ENCODE measurements at places on chromosomes 7 and 10.

DNA sequence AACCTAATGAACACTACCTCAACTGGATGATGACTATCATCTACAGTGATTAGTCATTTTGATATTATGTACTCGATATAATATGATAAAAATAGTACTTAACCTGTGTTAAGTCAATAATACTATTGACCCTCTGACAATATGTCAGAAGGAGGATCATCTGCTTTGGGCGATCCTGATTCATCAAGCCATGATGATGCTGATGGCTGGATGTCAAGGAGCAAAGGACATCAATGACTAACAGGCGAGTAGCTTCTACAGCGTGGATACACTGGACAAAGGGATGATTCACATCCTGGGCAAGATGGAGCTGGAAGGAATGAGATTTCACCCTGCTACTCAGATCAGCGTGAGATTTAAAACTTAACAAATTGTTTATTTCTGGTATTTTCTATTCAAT lies 94.4 kb upstream of the SKAP2 start:
- DNase-seq: no peak

GRCh38 chr10:6563731-6564130 lies 16.3 kb downstream of the PRKCQ start:
- no peak for DNase-seq

DNA sequence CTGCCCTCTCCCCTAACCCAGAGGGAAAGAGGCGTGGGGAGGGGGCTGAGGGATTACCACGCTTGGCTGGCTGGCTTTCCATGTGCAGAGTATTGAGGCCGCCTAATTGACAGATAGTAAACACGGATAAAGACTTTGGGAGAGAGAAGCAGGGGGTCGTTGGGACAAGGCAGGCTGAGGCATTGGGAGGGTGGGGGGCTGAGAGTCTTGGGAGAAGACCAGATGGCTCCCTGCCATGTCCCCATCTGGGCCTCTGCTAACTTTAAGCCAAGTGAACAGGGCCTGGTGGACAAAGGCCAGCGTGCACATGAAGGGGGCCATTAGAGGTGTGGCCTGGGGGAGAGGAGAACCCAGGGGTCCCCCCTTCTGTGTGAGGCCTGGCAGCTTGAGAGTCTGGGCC lies 55.4 kb upstream of the MXI1 start:
- DNase-seq: no peak

DNA sequence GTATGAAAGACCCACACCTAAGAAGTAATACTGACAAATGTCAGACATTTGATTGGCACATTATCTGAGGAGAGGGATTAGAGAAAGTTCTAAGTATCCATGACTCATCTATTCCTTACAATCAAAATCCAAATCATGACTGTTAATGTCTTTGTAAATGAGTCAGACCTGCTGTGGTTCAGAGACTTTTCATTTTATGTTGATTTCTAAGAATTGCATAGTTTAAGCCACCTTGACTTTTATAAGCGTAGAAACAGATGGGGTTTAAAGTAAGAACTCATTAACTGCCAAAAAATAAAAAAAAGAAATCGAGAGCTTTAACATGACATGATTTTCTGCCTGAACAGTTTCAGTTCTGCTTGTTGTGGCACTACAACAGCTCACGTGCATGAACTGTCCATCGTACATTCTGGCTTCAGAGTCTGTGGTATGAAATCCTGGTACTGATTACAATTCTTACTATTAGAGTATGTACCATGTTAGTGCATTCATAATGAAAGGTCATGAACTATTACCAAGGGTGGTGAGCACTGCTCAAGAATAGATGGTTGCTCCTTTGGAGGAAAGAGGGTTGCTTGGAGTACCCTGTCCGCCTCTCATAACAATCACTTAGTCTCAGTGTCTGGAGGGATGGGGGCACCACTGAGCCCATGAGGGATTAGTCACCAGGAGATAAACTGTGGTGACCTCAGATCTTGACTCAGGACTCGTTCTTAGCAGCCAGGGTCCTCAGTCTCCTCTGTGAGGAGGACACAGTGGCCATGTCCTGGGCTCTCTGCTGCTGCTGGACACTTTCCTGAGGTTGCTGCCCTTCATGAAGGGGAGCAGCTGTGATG lies 42.2 kb downstream of the ACSM6 start:
- no peak for DNase-seq

DNA sequence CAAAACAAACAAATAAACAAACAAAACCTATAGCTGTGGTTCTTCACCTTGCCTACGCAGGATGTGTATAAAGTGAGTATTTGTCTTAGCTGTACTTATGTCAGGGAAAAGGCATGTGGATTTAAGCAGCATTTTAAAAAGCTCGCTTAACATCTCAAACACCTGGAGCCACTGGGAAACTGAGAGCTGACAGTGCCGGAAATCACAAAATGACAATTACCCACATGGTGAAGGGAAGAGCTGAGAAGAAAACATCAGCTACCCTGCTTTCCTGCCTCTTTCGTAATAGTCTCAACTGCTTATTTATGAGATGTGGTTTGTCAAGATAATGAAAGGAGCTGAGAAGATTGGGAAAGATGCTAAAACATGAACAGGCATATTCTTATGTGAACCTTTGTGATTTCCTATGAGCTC lies 31.1 kb upstream of the MSMB start:
- no peak for DNase-seq

- no peak for DNase-seq
These were observed 54.6 kb downstream of the HTR5A start for GRCh38 chr7:155124706-155125105.

DNA sequence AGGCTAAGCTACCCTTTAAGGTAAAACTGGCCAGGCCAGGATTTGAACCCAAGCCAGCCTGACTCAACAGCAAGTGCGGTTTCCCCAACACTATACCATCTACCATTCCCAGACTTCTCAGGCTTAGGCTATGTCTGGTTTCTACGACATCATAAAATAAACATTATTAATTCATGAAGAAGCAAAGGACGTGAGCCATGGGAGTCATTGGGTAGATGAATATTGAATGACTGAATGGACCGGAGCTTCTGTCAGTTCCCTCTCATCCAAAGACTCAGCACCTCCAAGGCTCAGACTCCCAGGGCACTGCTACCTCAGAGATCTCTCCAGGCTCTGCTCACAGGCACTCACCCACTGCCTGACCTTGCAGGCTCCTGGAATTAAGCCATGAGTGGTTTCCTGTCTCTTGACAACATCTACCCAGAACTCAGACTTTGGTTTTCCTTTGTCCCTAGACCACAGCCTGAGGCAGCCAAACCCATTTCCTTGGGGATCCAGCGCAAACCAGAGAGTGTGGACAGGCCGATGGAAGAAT lies 64.6 kb upstream of the STEAP1B start:
- DNase-seq: no peak

DNA sequence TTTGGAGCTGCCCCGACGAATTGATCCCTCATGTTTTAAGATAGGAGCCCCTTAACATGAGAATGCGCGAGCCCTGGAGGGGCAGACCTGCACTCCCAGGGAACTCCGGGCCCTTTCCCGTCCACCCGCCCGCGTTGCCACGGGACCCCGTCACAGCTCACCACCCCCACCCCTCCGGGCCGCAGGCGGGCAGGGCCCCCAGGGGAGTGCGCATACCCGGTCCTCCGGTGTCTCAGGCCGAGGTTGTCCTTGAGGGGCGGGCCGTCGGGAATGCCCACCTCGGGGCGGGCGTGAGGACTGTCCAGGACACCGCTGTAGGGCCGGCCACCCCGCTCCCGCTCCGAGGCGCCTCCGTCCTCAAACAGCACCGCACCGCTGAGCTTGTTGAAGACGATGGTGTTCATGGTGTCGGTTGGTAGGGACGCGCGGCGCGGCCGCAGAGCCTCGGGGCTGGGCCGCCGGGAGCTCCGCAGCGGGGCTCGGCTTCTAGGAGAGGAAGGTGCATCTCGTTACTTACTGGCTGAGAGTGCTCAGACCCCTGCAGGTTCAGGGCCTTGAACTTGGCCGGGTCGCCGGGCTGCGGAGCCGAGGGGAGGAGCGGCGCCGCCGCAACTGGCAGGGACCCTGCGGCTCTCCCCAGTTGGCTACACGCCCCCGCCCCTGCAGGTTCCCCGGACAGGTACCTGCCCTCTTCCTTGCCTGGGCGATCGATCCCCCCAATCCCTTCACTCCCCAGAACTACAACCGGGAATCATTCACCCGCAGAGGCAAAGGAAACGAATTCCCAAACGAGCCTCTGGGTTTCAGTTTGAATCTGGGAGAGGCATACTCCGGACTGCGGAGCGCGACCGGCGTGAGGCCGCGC lies 2.4 kb downstream of the MKX start:
- peak; percentile 47 for DNase-seq

- no peak for DNase-seq
These were observed 9.9 kb downstream of the VIM start for GRCh38 chr10:17237915-17238444.

DNA sequence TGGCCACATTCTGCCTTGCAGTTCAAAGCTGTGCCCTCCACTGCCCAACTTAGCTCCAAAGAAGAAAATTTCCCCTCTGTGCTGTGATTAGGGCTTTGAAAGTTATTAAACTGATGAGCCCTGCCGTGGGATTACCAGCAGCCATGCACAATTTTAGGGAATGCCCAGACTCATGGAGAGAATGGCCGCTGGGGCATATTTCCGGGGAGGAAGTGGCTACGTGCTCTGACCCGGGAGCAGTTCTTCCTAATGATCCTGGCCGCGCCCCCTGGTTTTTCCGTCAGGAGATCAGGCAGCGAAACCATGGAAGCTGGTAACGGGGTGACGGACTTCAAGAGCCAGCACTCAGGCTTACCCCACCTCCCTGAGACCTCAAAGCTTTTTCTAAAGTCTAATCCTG lies 365.5 kb upstream of the PFKP start:
- DNase-seq: no peak

DNA sequence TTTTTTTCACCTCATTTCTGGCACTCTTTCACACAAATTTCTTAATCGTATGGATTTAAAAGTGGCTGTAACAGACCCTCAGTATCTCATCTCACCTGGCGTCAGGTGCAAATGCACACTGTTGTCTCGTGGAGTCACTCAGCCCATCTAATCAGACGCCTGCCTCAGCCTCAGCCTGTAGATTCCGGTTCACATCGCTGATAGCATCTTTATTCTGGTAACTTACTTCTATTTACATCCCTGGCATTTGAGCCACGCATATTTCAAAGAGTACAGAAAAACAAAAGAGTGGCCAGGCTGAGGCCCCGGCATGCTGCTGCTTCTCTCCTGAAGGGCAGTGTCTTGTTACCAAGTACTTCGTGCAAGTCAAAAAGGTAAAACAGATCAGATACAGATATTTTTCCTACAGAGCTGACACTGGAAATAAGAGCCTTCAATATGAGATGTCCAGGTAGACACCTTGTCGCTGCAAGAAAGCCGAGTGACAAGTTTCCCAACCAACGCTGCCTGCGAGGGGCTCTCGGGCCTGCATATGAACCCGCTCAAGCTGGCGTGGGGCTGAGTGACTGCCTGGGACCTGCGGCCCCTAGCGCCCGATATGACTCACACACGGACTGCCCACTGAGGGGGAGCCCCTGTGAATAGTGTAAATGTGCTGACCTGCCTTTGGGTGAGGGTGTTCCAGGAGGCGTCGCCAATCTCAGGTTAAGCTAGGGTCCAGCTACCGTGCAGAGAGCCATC lies 4.3 kb downstream of the VIPR2 start:
- DNase-seq: no peak

DNA sequence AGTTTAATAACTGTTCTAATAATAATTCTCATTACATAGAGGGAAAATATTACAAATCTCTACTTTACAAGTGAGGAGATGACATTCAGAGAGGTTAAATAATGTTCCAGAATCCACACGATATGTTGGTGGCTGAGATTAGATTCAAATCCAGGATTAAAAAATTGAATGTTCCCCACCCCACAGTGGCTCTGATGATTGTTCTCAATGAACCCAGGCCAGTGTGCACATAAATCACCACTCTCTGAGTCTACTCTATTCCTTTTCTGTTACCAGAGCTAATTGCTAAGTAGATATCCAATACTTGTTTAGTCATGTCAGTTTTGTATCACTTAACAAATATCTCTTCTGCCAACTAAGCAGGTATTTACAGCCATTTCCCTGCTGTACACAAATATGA lies 281.0 kb downstream of the ABCA13 start:
- no peak for DNase-seq

- no peak for DNase-seq
These were observed 104.6 kb upstream of the SFMBT2 start for GRCh38 chr10:7515439-7515838.

DNA sequence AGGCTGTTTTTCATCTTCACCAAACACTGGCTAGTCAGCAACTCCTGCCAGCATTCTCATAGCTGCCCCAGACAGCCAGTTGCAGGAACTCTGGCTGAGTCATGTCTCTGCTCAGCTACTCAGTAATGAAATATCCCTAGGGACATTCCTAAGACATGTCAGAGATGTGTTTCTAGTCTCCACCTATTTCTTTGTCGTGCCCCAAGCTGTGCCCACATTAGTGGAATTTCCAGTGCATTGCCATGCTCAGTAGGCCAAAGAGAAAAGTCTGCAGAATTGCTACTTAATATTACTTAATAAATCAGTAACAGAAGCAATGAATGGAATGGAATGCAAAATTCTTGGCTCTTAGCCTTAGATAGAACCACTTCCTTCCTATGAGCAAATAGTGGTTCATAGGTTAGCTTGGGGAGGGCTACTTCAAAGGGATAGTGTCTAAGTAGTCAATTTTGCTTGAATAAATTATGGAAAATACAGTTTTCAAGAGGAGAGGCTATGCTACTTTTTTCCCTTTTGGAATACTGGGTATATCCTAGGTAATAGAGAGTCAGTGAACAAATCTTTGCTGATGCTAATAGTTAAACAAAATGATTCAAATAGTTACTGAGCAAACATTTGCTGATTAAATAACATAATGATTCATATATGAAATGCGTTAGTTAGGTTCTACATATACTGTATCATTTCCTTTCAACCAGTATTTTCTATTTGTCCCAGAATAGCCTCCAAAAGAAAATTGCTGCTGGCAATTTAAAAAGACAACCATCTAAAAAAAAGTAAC lies 23.6 kb upstream of the SEMA3C start:
- no peak for DNase-seq

- no peak for DNase-seq
These were observed 594.5 kb downstream of the SDK1 start for GRCh38 chr7:3895341-3896116.

DNA sequence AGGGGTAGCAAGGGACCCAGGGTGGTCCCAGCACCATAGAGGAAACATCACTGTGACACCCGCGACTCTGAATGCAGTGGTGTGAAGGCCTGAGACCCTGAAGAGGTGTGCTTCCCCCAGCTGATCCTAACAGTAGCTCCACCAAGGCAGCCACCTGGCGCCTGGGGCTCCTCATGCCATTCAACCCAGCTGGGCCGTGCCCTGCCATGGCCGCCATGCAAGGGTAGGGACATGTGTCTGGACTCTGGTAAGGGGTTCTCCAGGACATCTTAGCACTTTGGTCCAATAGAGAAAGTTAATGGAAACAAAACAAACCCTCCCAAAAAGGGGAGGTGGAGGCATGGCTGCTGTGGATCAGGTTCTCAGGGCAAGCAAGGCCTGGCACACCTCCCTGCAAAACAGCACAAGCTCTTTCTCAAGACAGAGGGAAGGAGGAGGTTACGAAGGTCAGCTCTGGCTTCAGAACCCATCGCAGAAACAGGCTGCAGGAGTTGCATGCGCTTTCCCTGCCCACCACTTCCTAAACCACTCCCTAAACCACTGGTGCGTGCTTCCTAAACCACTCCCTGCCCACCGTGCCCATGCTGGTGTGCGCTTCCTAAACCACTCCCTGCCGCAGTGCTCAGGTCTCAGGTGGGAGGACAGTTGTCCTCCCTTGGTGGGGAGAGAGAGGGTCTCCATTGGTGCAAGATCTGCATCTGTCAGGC lies 108.7 kb downstream of the LARP4B start:
- DNase-seq: no peak

- DNase-seq: no peak
These were observed 25.9 kb upstream of the YAE1 start for GRCh38 chr7:39540320-39540719.

GRCh38 chr10:95214369-95214768 lies 20.3 kb downstream of the ACSM6 start:
- no peak for DNase-seq
